NB4 (cell line): ENCODE measurements at places on chromosomes 3 and 15.
A peak's percentile ranks its signal among the peaks of the same experiment; 100 is the strongest.

DNA sequence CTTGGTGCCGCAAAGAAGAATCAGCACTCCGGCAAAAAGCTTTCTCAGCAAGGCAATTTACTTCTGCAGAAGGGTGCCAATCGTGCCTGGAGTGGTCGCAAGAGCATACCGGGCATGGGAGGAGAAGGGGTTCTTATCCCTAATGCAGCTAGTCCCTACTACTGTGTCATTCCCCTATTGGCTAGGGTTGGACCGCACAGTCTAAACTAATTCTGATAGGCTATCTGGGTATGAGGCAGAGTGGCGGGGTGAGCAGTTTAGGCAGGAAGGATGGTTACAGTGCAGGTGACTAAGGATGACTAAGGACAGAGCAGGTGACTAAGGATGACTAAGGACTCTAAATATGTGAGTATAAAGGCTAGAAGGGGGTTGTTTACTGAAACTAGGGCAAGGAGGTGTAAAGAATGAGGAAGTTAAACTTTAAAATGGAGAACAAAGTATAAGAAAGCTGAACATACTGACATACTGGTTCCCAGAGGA, 52.9 kb downstream of the PGBD4 start:
- peak; percentile 17 for DNase-seq

DNA sequence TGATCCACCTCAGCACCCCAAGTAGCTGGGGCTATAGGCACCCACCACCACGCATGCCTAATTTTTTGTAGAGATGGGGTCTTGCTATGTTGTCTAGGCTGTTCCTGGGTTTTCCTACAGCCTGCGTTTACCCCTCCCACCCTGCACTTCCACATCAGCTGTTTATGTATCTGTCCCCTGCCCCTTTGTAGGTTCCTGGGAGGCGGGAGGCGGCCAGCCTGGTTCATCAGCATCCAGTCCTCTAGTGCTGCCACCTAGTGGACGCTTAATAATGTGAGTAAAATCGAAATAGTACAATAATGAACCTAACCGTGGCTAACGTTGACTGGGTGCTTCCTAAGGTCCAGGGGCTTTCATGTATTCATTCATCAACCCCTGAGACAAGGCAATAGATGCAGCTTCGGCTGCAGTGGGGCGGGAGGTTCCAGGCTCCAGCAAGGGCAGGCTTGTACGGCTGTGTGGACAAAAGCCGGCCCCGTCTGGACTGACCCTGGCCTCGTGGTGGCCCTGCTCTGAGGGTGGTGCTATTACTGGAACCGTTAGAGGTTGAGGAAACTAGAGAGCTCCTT, 1.2 kb upstream of the LCTL start:
- DNase-seq: peak; percentile 75

- no peak for DNase-seq
Measured at GRCh38 chr3:157388976-157389375, 47.7 kb upstream of the PTX3 start.

DNA sequence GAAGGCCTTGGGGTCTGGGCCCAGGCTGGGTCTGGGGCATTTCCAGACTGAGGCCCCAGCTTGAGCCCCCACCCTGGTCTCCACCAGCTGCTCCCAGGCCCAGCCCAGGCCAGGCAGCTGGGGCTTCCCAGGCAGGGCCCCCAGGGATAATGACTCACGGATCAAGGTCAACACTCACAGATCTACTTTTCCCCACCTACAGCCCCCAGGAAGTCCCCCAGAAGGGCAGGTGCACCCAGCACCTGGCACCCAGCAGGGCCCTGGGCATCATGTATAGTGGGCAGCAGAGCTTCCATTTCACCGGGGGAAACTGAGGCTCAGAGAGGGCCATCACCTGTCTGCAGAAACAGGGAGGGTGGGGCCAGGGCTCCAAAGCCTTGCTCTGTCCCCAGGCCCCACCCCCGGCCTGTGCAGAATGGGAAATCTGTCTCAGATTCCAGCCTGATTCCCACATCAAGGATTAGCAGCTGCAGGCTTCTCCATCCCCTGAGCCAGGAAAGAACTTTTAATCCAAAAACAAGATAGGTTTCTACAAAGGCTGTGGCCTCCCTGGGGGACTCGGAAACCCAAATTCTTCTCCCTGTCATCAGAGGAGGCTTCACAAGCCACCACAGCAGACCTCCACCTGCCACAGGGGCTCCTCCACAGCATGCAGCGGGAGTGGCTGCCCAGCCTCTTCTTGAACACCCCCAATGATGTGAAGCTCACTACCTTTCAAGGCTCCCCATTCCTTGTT, 49.8 kb downstream of the IQSEC1 start:
- no peak for DNase-seq

- no peak for DNase-seq
Measured at GRCh38 chr15:93278006-93278405, 189.0 kb upstream of the RGMA start.

DNA sequence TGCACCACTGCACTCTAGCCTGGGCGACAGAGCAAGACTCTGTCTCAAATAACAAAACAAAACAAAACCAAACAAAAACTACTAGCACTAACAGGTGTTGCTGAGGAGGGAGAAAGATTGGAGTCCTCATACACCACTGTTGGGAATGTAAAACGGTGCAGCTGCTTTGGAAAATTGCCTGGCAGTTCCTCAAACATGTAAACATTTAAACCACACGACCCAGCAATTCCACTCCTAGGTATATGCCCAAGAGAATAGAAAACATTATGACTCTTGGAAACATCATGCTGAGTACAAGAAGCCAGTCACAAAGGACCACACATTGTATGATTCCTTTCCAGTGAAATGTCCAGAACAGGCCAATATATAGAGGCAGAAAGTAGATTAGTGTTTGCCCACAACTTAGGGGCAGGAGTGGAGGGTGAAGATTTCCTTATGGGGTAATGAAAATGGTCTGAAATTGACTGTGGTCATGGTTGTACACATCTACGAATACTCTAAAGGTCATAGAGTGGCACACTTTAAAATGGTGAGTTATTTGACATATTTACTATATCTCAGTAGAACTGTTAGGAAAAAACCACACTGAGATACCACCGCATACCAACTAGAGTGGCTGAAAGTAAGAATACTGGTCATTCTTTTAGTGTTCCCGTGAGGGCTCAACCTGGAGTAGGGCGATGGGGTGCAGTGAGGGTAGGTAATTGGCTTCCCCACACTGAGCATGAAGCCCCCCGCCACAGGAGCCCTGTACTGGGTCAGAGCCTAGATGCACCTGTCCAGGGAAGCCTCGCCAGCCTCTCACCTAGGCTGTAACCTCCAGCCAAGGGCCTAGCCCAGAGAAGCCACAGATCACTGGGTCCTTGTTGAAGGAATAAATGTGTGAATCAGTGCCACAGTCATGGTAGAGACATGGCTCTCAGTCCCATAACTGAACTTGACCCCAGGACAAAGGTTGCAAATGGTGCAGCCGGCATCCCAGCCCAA, 131.1 kb downstream of the NUP210 start:
- no peak for DNase-seq

DNA sequence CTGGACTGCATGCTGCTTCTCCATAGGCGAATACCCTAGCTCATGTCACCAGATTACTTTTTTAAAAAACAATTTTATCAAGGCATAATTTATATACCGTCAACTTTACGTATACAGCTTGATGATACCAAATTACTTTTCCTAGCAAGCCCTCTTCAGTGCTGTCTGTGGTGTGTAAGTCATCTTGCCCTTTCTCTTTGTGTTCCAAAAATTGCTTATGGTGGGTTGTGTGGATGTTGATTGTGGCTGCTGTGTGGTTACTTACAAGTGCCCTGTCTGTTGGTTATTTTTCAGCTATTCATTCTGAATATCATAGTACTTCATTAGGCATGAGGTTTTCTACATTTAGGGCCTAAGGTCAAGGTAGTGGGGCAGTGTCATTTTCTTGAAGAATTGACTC, 12.8 kb downstream of the TMOD3 start:
- DNase-seq: no peak
